Cerebellar nuclear complex (tissue), 1 donor: ENCODE measurements at places on chromosomes 7 and 10.

DNA sequence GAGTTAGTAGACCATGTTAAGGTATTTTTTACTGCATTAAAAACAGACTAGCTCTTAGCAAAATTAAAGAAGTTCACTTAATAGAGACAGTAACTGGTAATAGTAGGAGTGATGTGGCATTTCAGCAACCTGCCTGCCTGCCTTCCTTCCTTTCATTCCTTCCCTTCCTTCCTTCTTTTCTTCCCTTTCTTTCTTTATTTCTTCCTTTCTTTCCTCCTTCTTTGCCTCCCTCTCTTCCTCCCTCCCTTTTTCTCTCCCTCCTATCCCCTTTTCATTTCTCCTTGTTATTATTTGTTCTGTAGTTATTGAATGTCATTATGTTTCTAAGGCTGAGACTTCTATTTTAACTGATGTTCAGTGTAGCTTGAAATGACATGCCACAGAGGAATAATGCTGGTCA is 146.5 kb upstream of the WNT16 start:
- DNase-seq, result no peak

GRCh38 chr10:97017474-97017903 is 168.3 kb downstream of the SLIT1 start:
- no peak for DNase-seq

- no peak for DNase-seq
These were observed 29.0 kb downstream of the AGAP3 start for GRCh38 chr7:151115121-151115835.

DNA sequence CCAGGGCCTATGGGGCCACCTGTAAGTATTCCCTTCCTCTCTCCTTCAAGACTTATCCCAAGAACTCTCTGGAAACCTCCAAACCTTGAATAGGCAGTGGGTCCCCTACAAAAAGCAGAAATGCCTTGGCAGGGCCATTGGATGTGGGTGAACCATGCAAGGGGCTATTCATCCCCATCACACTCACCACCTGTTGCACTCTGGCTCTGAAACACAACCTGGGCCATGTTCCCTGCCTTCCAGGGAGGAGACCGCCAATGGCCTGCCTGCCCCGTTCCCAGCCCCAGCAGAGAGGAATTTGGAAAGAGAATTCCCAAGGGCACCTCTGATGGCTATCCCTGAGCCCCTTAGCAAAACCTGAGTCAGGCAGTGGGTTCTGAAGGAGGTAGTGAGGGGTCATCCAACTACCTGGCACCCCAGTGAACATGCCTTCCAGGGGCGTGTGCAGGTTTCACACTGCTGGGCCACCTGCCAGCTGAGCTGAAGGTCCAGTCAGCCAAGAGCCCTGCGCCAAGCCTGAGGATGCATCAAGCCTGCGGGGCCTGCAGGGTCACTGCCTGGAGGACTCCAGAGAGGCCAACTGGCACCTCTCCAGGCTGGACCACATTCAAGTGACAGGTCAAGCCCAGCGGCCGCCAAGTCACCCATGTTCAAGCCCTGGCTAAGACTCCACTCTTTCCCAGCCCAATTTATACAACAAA is 101.3 kb downstream of the COL13A1 start:
- no peak for DNase-seq

DNA sequence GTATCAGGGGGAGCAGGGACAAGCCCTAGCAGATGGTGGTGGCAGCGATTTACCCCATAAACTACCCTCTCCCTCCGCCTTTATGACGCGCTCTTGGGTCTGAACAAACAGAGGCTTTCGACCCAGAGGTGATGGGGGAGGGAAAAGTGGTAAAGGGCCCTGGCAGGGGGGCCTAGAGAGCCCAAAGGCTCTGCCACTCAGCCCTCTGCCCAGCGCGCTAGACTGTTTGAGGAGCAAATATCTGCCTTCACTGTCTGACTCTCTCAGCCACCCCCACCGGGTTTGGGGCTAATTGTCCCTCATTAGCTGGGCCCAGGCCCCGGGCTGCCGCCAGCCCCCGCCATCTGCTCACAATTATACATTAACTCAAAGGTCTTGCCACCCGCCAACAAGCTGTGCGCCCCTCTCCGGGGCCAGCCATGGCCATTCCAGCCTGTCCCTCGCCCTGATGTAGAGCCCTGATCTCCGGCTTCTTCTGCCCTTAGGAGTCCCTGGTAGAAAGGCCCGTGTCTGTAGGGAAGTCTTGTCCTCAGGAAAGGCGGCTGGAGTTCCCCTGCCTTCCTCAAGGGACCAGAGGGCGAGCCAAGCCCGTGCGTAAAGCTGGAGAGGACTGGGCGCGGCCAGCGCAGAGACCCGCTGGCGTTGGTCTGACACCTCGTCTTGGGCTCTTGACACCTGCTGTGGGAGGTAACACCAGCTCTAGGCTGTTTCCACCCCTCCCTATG is 1.9 kb upstream of the PAX4 start:
- DNase-seq, result no peak

DNA sequence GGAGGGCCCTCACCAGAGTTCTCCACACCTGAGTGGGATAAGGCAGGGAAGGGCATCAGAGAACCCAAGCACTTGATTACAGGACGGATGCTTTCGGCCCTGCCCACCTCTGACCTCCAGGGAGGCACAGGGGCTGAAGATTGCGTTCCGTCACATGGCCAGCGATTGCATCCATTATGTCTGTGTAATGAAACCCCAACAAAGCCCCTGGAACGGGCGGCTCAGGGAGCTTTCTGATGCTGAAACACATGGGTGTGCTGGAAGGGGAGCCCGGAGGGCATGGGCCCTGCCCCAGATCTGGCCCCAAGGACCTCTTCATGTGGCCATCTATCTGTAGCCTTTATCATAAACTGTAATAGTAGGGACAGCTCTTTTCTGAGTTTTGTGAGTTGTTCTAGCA is 117.2 kb downstream of the PTPN20 start:
- no peak for DNase-seq

GRCh38 chr10:69513617-69514016 is 59.6 kb downstream of the NEUROG3 start:
- DNase-seq, result no peak

GRCh38 chr7:157568770-157569584 is 232.2 kb downstream of the DNAJB6 start:
- DNase-seq, result no peak

- DNase-seq, result no peak
These were observed 4.1 kb upstream of the BMPER start for GRCh38 chr7:33901199-33901598.

- no peak for DNase-seq
These were observed 106.8 kb upstream of the PDCD4 start for GRCh38 chr10:110764793-110765512.

DNA sequence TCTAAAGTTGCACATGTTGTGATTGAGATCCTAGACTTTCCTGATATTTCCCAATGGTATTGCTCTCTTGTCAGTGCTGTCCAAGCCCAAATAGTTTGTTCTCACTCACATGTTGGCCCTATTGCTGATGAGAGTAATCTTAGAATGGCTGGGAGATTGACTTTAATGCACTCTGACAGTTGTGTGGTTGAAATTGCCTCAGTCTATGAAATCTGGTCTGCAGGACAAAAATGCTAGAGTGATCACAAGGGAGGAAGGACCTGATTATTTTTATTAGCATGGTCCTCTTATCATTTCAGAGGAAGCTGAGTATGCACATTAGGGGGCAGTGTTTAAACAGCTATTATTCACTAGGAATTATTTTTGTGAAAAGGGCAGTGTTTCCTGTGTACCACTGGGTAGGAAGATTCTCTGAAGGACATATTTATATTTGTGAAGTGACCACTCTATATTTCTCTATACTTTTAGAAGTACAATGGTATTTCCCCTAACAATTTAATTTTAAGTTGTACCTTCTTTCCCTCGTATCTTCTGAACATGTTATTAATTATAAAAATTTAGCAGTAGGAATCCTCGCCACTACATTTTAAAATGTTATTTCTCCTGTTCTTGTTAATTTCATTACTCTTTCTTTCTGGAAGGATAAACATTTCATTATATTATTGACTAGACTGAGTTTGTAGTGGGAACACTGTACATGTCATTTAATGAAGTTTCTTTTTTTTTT is 64.4 kb downstream of the SUGCT start:
- no peak for DNase-seq

DNA sequence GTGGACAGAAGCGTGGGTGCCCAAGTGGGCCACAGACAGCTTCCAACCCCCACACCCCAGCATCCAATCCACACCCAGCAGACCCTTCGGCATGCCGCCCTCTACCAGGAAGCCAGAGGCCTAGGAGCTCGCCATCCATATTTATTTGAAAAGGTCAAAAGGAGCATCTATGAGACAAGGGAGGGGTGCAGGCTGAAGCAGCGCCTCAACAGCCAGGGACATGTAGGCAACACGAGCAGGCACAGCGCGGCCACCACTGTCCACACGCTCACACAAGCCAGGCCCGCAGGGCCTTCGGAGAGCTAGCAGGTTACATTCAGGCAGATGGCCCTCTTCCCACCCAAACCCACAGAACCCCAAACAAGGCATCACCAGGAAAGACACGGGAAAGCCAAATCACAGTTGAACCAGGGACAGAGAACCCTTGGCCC is 34.6 kb downstream of the PSAP start:
- DNase-seq, result no peak

- no peak for DNase-seq
These were observed 169.3 kb upstream of the TCERG1L start for GRCh38 chr10:131480861-131481260.

GRCh38 chr10:94413361-94413760 is 11.0 kb downstream of the TBC1D12 start:
- no peak for DNase-seq

- no peak for DNase-seq
These were observed 19.3 kb downstream of the VWA2 start for GRCh38 chr10:114258274-114258840.

- no peak for DNase-seq
These were observed 258.0 kb upstream of the HABP2 start for GRCh38 chr10:113294868-113295267.

GRCh38 chr10:127449490-127449889 is 99.6 kb upstream of the NPS start:
- DNase-seq, result no peak

GRCh38 chr7:435630-436366 is 83.8 kb downstream of the PDGFA start:
- no peak for DNase-seq

GRCh38 chr7:70951271-70951962 is 180.5 kb upstream of the GALNT17 start:
- no peak for DNase-seq

DNA sequence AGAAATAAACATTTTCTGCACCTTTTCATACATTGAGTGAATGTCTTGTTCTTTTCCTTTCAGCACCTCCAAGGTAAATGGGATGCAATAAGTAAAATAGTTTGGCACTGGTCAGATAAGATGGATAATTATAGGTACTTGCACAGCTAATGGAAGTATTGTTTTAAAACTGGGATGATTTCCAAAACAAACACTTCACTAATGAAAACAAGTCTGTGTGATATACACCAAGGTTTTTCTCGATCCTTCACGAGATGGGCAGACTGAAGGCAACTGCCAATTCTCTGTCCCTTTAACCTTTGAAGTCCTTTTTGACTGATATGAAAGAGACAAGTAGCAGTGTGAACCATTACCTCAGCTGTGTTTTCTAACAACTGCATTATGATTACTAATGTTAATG is 423.8 kb downstream of the GFRA1 start:
- no peak for DNase-seq

DNA sequence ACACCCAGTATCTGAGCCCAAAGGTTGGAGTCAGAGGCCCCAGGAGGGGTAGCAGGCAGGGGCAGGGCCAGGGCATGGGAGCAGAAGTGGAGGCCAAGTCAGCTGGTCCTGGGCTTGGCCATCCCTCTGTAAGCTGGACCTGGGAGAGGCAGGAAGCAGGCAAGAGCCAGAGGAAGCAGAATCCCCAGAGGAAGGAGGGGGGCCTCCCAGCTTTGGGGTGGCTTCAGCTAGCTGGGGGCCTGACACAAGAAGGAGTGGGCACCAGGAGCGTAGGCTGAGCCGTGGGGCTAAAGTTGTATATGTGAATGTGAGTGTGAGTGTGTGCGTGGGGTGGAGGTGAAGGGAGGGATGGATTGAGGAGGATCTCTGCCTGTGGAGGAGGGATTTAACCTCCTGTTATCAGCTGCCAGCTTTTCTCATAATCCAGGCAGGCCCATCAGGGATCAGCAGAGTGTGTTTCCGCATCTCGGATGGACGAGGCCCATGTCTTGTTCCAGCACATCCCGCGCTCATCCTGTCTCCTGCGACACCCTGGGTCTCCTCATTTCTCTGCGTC is 54.0 kb downstream of the NEURL1 start:
- DNase-seq, result peak; percentile 46

GRCh38 chr10:125881192-125881591 is at the start of gene DHX32:
Gene DHX32 (minus strand): TSS chr10:125881292. CDS start chr10:125880824, 468 bp downstream.
- DNase-seq, result no peak

GRCh38 chr10:126223512-126224067 is 164.7 kb downstream of the ADAM12 start:
- no peak for DNase-seq

DNA sequence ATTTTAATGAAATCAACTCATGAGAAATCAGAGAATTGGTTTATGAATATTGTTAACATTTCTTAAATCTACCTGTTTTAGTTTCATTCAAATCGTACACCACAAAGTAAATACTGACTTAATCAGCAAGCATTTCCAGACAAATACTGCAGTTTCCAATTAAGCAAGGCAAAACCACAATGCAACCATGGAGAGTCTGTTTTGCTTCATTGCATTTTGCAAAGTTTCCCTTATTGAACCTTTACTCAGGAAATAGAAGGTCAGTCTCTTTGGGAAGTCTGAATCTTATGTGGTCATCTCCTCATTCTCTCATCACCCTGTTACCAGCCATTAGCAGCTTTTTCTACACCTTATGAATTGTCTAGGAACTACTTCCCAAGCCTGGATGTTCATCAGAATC is 400.5 kb downstream of the IPMK start:
- DNase-seq, result no peak
